GM13977 (cell line): ENCODE measurements at places on chromosomes 2 and 18.

DNA sequence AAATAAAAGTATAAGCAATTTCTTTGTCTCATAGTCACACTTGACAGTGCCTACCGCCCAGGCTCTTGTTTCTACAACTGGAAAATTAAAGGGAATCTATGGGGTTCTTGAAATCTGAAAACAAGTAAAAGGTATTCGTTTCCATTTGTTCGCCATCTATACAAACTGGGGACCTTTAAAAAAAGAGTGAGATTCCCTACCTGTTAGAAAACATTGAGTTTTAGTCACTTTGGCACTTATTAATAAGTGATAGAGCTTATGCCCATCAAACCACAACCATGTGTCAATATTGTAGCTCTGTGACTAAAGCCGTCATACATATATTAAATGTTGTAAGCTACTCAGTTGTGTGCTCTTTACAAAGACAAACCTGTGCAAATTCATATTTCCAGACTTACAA is 13.2 kb downstream of the FN1 start:
- no peak for DNase-seq

GRCh38 chr2:196170606-196171247 is 651 bp downstream of the STK17B start:
- DNase-seq: peak; percentile 31

DNA sequence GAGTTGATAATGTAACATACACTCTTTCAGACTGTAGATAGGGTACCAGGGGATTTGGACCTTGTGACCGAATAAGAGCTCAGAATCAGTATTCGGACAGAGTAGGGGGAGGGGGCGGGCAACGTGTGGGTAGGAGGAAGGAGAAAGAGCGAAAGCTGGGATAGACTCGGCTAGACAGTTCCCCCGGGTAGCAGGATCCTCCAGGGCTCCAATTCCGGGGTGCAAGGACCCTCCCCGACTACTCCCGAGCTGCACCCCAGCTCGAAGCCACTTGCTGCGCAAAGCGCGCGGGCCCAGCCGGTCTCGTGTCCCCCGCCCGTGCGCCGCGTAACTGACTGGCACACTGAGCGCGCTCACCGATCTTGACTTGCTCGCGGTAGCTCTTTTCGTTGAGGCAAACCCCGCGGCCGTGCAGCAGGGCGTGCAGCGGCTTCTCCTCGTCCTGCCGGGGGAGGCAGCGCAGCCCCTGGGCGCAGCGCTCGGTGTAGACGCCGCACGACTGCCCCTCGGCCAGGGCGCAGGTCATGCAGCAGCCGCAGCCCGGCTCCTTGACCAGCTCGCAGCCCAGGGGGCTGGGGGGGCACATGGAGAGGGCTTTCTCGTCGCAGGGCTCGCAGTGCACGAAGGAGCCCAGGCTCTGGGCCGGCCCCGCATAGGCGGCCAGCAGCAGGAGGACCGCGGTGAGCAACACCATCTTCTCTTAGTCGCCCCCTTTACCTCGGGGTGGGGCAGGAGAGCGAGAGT is 1.1 kb downstream of the IGFBP5 start:
- DNase-seq: no peak

GRCh38 chr2:30649278-30649677 is 158.0 kb downstream of the CAPN13 start:
- DNase-seq: no peak

GRCh38 chr18:23757437-23757733 is 68.1 kb downstream of the LAMA3 start:
- DNase-seq: no peak

DNA sequence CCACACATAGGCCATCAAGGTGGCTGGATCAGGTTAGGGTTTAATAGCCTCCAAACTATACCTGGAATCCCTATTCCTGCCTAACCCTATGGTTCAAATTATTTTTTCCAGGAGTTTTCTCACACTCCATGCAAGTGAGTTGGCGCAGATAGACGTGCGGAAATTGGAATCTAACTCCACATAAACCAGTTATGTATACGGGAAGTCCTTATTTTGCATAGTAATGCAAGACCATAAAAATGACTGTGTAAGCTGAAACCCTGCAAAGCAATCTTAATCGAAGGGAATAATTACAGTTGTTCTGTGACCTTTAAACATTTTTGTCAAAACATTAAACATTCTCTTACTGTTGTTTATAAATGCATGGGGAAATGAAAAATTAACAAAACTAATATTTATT is 200.1 kb upstream of the SIX2 start:
- DNase-seq: no peak

DNA sequence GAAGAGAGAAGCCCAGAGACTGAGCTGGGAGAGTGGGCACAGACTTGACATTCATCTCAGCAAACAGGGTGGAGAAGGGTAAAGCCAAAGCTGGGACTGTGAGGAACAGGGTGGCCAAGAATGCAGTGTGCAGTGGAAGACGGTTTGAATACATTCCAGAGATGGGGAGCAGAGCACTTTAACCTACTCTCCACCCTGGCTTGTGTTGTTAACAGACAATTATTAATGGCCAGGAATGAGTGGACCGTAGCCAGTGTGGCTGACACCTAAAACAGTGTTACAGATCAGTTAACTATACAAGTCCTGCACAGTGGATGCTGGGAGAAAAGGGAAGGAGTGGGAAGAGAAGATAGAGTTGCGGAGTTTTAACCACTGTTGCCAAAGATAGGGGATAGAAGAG is 7.4 kb upstream of the NAB1 start:
- DNase-seq: no peak

- DNase-seq: no peak
Observed at GRCh38 chr2:239630618-239631286, 229.9 kb upstream of the HDAC4 start.

DNA sequence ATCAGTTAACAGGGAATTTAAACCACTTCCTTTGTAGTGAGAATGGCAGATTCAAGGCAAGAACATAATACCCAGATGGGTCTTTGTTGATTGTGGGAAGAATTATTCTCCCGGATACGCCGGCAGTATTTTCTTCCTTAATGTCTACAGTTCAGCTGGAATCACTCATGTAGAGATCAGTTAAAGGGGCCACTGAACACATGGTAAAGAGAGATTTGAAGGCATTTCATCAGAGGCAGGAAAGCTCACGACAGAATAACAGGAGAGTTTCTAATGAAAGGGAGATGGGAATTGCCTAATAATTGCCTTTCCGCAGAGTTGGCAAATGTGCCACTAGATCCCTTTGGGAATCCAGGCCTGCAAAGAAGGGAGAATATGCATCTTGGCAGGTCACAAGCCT is 327.7 kb upstream of the ZNF804A start:
- DNase-seq: no peak

- DNase-seq: no peak
Observed at GRCh38 chr2:40859617-40860016, 407.7 kb upstream of the SLC8A1 start.
